Spinal cord (tissue), 10 donors: ENCODE measurements at places on chromosomes 5 and 9.

DNA sequence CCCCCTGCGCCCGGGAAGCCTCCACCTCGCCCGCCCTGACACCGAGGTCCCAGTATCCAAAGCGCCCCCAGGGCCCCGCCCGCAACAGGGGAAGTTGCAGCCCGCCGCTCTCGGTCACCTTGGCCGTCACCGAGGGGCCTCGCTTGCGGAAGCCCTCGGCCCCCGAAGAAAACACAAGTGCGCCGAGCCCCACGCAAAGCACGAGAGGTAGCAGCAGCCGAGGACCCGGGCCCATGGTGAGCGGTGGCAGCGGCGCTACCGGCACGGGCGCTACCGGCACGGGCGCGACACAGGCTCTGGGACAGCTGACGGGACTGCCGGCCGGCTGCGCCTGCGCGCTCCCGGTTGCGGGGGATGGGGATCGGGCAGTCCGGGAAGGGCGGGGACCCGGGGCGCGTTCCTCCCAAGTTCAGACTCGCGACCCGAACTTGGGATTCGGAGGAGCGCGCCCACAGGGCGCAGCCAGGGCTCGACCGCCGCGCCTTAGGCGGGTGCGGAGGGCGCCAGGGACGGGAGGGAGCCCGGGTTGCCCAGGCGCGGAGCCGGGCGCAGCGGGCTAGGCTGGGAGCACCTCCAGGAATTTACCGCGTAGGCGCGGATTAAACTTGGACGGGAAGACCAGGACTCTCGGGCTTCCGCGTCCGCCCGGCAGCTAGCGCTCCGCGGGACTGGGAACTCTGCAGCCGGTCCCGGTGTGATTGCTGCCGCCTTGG, at the start of gene PPIC:
Gene PPIC (minus strand): TSS at position 335 of the 713 bp plus-strand sequence. CDS start 100 bp downstream, at position 235.
- peak; percentile 53 for DNase-seq

DNA sequence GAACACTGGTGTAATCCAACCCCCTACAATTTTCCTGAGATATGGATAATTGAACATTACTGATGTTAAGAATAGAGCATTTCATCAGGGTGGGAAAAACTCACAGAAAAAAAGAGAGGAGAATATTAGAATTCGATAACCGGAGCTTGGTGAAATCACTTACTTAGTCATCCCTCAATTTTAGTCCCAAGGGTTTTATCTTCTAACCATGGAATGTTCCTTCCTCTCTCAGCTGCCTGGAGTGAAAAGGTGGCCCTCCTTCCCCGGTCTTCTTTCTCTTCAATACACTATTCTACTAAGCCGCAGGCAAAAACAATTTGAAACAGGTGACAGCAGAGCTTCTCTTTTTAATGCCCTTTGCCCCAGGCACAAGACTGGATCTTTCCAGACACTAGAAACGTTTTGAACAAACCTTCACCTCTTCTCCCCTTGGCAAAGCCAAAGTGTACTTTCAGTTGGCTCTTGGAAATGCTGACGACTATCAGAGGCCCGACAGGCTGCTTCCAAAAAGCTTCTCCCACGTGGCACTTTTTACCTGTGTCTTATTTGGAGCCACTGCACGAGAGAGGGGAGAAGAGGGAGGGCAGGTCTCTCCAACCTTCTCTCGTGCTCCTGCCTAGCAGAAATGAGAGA, 543.9 kb downstream of the TLE1 start:
- DNase-seq = no peak

DNA sequence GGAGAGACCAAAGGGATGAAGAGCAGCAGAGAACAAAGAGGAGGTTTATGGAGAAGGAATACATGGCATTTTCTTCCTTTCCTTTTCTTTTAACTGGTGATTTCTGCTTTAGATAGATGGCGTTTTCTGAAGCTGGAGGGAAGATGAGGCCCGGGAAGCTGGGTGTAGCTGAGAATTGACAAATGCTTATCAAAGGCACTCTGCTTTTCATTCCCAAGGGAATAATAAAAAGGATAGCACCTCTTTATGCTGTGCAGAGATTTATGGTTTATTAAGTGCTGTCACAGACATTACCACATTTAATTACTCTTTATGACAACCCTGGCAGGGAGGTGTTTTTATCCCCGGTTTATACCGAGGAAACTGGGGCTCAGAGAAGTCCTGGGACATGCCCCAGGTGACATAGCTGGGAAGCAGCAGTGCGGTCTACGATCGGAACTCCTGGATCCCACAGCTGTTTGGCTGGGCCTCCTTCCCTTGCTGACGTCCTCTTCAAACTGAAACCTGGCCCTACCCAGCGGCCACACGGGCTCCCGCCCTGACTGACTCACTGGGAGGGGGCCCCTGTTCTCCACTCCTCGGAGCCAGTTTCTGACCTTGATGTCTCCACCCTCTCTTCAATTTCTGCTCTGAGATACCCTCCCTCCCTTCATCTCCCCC, 8.2 kb upstream of the EPB41L4B start:
- DNase-seq = no peak

GRCh38 chr5:143041972-143042770, 272.0 kb downstream of the ARHGAP26 start:
- DNase-seq = no peak

- DNase-seq = no peak
Measured at GRCh38 chr9:27771803-27772545, 198.7 kb upstream of the C9orf72 start.

DNA sequence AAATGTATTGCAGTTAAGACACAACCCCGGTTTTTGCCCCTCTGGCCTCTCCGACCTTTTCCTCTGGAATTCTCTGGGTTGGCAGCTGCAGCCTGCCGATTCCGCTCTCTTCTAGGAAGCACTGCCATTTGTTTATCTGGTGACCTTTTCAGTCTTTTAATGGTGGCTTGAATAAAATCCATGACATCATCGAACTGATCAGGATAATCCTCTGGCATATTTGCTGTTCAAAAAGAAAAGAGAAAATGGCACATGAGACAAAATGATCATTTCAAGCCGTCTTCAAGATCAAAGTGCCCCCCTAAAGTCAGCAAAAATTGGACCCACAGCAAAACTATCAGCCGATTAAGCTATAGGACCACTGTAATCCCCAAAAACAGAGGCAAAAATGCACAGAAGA, 23.9 kb downstream of the GDNF start:
- no peak for DNase-seq

DNA sequence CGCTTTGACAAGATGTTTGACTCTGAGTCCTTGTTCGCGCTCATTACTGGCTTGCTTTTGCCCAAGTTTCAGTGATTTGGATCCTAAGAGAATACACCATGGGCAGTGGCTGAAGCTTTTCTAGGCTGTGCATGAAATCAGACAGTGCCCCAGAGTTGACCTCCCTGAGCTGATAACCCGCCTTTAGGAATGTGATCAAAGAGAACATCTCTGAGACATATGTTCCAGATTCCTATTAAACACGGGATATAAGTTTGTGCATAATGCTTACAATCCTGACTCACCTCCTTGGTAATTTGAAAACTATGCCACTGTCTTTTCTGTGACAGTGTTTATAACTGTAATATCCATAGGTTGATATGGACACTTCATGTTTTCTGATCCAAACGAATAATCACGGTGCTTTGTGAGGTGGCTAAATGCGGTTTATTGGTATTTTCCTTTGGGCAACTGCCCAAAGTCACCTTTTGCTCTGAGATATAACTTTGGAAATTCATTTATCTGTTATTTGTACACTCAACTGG, 732.9 kb downstream of the MTRR start:
- no peak for DNase-seq

GRCh38 chr5:9553561-9553960, 7.7 kb upstream of the SEMA5A start:
- no peak for DNase-seq
